ENCODE measurements at places on chromosomes 11 and 22.

DNA sequence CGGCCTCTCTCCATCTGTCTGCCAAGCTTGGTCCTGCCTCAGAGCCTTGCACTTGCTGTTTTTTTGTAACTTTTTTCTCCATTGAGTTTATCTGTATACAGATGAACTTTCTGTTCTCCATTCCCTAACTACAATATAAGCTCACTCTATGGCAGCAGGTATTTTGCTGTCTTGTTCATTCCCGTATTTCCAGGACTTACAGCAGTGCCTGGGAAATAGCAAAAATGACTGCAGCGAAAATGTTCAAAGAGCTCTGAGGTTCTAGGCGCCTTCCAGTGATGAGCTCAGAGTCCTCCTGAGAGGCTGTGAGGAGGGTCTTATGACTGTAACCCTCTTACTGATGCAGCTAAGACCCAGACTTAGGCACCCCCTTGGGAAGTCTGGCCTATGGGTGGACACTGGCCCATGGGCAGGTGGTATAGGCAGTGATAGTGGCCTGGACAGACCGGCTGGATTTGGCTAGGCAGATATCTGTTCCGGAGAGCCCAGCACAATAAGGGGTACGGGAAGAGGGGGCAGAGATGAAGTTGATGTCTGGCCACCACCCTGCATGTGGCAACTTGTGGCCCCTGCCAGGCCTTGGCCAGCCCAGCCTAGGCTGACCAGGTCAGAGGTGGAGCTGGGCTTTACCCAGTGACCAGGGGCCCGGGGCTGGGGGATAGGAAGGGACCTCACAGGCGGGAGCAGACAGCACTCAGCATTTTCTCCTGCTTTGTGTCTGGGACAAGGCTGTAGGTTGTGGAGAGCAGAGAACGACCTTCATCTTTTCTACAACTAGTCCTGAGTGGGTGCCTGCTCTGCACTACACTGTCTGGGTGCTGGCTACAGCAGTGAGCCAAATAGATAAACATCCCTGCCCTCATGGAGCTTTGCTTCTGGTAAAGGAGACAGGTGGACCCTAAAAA lies 4.6 kb downstream of the ATF4 start:
- DNase-seq: no peak

DNA sequence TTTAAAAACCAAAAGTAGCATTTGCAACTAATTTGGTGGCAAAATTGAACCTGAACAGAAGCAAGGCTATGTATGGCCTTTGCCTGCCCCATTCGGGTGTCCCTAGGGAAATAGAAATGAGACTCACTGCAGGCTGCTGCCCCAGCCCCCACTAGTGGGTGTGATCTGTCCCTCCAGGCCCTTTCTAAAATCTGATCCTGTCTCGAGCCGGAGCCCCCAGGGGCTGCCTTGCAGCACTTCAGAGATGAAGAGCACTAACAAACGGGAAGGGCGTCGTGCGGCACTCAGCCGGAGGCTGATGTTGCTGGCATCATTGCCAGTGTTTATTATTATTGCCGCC lies 43.2 kb downstream of the CD82 start:
- DNase-seq: no peak

DNA sequence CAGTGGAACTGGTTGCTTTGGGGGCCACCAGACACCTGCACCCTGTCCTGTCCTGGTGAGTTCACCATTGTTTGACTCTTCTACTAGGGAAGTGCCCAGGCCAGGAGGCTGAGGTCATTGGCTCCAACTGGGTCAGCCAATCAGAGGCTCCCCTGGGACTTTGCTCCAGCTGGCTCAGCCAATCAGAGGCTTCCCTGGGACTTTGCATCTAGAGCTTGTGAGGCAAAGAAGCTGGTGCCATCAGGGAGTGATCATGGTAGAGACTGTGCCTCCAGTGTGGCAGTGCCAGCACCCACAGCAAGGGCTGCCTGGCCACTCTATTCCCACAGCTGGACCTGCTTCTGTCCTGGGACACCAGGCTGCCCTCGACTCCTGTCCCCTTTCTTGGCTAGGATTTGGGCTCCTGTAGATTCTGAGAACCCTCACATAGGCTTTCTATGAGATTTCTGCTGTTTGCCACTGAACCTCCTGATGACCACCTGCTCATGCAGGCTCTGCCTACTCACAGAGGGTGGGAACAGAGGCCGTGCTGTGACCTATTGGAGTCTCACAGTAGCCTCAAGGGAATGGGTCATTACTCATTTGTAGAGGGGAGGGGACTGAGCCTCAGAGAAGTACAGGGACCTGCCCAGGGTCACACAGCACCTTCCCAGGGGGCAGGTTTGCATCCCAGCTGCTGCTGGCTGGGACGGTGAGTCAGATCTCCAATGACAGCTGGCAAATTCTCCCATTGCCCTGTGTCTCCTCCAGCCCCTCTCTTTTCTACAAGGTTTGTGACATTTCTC lies 59.2 kb upstream of the SHISAL1 start:
- no peak for DNase-seq

- DNase-seq: no peak
Measured at GRCh38 chr11:21465920-21466319, 727.0 kb upstream of the ANO5 start.

DNA sequence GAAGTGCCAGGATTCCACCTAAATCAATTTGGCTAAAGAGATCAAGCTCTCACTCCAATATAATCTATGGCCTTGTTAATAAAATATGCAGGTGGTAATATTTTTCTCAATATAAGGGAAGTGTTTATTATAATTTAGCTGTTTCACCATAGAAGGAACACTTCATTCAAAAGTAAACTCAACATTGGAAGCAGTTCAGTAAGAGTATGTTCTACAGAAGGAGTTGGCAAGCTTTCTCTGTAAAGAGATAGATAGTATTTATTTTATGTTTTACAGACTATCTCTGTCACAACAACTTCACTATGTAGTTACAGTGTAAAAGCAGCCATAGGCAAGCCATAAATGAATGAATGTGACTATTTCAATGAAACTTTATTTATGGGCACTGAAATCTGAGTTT lies 313.6 kb upstream of the ANO3 start:
- DNase-seq: no peak

DNA sequence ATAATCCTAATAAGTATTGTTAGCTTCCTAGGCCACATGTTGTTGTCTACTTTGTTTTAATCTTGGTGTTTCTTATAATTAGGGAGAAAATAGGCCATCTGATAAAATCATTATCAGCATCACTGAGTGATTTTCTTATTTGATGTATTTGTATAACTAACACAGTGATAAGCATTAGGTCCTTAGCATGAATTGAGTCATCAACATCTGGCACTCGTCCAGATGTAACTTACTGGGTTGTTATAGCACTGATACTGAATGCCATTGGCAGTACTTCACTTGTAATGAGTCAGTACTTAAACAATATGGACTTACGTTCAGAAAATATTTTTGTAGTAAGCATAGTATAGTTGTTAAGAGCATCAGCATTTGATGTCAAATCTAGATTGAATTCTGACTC lies 16.2 kb downstream of the API5 start:
- peak; percentile 77 for DNase-seq

- no peak for DNase-seq
Measured at GRCh38 chr11:35163702-35164496, 24.9 kb downstream of the CD44 start.

- no peak for DNase-seq
Measured at GRCh38 chr11:116335891-116336290, 436.9 kb downstream of the BUD13 start.

- no peak for DNase-seq
Measured at GRCh38 chr22:46001046-46001425, 24.1 kb upstream of the WNT7B start.

DNA sequence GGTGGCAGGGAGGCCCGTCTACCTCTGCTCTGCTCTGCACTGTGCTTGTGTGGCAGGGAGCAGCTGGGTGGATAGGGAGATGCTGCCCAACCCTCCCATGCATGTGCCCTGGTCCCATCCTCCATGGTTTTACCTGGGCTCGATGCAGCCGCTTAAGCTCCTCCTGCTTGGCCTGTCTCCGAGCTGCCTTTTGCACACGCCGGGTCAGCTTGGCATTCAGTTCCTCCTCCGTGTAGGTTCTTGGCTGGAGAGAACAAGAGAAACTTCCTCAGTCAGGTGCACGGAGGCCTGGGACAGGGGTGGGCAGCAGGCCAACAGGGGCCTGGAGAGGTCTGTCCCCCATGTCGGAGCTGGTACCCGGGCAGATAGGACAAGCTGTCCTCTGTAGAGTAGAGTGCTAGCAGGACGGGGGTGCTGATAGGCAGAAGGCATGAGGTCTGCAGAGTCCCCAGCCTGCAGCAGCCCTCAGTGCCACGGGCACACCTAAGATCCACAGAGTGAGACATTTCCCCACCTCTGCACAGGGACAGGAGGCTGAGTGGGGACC lies 36.4 kb upstream of the BID start:
- no peak for DNase-seq

DNA sequence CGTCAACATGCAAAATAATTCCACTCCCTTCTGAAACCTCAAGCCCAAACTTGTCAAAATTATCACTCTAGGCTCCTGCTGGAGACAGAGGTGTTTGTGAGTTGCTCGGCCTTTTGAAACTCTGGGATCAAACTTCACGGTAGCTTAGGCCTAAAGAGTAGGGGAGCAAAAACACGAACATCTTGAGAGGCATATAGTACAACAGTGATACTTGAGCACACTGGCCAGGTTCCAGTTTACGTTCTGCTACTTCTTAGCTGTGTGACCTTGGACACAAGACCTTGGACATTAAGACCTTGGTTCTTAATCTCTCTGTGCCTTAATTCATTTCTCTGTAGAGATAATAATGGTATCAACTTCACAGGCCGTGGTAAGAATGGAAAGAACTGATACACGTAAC lies 123.5 kb upstream of the LMO1 start:
- no peak for DNase-seq

DNA sequence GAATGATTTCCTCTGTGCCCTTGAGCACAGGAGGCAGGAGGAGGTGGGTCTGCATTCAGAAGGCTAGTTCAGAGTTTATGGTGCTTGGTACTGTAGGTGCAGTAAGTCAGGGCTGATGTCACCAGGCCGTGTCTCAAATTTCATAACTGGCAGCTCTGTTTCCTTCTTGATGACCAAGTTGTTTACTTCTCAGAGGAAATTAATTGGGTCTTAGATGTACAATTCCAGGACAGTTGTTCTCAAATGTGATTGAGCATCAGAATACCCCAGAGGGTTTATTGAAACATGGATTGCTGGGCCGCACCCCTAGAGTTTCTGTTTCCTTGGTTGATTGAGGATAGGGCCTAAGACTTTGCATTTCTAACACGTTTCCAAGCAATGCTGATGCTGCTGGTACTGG lies 6.2 kb downstream of the AMOTL1 start:
- DNase-seq: no peak

DNA sequence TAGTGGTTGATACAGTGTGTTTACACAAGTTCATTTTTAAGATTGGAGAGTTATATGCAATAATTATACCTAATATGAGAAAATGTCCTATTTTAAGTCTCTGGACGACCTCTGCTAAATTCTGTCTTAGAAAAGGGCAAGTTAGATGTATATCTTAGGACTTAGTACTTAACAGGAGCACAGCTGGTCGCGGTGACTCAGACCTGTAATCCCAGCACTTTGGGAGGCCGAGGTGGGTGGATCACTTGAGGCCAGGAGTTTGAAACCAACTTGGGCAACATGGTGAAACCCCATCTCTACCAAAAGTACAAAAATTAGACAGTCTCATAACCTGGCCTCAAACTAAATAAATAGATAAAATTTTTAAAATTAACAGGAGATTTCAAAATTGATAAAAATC lies 27.2 kb downstream of the BSX start:
- DNase-seq: no peak

GRCh38 chr11:43823851-43824250 lies 56.8 kb upstream of the ALKBH3 start:
- DNase-seq: no peak

- no peak for DNase-seq
Measured at GRCh38 chr22:22171357-22172218, 73.0 kb upstream of the VPREB1 start.

GRCh38 chr22:27336151-27337090 lies 465.1 kb downstream of the MN1 start:
- DNase-seq: peak; percentile 74

- DNase-seq: no peak
Measured at GRCh38 chr22:17460895-17461294, 91.6 kb downstream of the CECR2 start.

DNA sequence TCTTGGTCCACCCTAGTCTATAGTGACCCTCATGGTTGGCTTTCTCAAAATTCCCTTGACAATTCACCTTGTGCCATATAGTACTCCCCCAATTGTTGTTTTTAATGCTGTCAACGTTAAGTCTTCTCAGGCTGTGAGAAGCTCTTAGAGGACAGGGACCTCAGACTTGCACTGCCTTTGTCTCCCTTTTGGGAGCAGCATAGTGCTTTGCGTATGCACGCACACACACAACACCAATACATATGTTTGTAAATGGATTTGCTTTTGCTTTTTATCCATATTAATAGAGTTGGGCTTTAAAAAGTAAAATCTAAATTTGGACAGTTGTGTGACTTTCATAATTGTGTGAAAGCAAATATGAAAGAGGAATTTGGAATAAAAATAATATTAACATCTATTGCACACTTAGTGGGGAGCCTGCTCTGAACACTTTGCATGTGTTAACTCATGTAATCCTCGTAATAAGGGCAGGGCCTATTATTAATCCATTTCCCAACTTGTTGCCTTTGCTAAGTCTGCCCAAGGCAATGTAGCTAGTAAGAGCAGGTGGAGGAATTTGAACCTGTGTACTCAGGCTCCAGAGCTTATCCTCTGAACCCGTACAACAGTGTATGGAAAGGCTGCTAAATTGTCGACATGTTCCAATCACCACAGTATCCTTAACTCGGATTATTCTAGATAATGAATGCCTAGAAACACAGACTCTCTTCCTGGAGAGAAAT lies 257.7 kb upstream of the NARS2 start:
- no peak for DNase-seq

GRCh38 chr22:22087854-22088657 lies 105.5 kb upstream of the TOP3B start:
- no peak for DNase-seq

DNA sequence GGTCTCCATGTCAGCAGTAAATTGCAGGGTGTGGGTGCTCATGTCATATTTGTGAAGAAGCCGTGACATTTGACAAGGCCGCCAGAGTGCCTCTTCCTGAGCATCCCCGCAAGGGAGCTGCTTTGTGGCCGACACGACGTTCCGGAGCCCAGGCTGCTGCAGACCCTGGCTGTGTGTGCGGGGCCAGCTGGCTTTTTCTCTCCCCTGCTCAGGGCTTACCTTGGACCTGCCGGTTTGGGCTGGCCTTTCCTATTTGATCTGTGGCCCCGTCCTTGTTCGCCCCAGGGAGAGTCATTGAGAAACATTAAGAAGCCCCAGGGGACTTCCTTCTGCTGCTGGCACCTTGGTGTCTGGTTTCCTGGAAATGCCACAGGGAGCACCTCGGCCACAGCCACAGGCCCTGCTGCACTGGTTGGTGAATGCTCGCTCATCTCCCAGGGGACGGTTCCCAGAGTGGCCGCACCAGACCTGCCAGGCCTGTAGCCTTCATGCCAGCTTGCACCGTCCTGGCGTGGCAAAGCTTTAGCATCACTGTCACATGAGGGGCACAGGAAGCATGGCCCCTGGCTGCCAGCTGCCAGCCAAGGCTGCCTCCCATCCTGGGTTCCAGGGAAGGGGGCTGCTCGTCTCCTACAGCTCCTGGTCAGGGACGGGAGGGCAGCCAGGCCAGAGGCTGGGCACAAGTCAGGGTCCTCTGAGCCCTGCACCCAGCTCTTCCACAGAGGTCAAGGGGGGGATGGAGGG lies 5.4 kb downstream of the GRK2 start:
- DNase-seq: no peak

- no peak for DNase-seq
Measured at GRCh38 chr11:47375020-47375419, 3.3 kb downstream of the SPI1 start.
